Stimulated activated CD4-positive, alpha-beta T cell treated with anti-CD3 and anti-CD28 coated beads, Interleukin-2, amount 100 ng/mL, for 48 hours (primary cell): ENCODE measurements at places on chromosomes 1 and 21.

DNA sequence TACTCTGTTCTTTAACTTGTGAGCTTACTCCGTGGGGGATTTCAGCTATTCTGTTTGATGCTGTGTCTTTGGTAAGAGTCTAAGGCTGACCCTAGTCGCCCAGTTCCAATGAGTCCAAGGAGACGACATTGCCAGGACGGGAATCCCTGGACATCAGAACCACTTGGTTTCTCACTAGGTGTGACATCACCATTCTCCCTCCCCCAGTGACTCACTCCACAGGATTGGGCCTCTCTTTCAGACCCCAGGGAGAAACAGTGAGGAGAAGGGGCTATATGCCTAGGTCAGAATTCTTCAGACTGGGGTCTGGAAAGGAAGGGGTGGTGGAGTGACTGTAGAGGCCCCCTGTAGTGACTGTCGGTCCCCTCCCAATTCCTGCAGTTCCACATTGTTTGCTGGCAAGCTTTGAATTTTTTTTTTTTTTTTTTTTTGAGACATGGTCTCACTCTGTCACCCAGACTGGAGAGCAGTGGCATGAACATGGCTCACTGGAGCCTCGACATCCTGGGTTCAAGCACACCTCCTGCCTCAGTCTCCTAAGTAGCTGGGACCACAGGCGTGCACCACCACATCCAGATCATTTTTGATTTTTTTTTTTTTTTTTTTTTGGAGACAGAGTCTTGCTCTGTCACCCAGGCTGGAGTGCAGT lies 21.3 kb downstream of the ALPL start:
- no peak for DNase-seq

DNA sequence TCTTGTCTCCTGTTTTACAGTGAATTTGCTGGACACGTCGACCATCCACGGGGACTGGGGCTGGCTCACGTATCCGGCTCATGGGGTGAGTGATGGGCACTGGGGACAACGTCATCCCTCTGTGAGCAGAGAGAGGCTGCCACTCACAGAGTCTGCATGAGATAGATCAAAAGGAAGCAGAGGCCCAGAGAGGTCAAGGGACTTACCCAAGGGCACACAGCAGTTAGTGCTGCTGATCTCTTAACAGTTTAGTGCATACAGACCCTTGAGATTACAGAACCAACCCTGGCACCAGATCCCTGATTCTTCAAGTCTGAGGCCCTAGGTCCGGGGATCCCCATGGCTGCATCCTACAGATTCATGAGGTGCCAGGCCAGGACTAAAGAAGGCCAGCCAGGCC lies 6.0 kb downstream of the EPHA8 start:
- DNase-seq, result no peak

GRCh38 chr1:200337831-200338230 lies 72.0 kb downstream of the ZNF281 start:
- no peak for DNase-seq

DNA sequence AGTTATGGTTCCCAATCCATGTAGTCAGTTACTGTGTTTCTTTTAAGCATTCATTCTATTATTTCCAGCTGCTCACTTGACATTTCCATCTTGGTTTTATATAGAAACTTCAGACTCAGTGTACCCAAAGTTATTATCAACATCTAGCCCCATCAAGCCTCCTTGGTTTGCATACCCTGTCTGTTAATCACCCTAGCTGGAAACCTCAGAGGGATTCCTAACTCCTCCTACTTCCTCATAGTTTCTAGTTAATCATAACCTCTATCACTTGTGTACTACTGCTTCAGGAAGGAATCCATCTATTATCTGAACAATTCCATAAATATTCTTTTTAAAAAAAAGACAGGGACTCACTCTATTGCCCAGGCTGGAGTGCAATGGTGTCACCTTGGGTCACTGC lies 293.3 kb downstream of the SDCCAG8 start:
- no peak for DNase-seq

- no peak for DNase-seq
These were observed 62.0 kb upstream of the LPGAT1 start for GRCh38 chr1:211892577-211892976.

DNA sequence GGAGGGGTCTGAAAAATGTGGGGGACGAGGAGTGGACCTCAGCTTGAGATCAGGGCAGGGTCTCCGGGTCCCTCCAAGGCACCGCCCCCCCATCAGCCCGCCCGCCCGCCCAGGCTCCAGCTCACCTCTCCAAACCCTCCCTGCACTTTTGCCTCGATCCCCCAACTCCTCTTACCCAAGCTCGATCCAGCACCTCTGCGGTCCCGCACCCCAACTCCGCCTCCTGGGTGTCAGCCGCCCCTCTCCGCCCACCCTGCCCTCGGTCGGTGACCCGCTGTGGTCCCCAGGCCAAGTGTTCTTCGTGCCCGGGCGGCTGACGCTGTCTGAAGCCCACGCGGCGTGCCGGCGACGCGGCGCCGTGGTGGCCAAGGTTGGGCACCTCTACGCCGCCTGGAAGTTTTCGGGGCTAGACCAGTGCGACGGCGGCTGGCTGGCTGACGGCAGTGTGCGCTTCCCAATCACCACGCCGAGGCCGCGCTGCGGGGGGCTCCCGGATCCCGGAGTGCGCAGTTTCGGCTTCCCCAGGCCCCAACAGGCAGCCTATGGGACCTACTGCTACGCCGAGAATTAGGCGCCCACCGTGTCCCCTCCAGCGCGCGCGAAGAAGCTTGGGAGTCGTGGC lies 5.7 kb downstream of the HAPLN2 start:
- no peak for DNase-seq

GRCh38 chr1:7579831-7580804 lies 191.0 kb upstream of the VAMP3 start:
- DNase-seq, result no peak

DNA sequence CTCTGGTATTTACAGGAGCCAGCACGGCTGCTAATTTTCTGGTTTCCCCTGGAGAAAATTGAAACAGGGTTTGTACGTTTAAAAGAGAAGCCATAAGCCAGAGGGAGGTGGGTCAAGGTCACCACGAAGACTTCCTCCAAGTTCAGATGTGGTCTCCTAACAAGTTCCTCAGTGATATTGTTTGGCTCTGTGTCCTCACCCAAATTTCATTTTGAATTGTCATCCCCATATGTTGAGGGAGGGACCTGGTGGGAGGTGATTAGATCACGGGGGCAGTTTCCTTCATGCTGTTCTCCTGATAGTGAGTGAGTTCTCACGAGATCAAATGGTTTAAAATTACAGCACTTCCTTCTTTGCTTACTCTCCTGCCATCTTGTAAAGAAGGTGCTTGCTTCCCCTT lies 295.4 kb upstream of the DAB1 start:
- DNase-seq, result no peak

GRCh38 chr1:42674214-42674613 lies 8.0 kb upstream of the YBX1 start:
- DNase-seq, result no peak

DNA sequence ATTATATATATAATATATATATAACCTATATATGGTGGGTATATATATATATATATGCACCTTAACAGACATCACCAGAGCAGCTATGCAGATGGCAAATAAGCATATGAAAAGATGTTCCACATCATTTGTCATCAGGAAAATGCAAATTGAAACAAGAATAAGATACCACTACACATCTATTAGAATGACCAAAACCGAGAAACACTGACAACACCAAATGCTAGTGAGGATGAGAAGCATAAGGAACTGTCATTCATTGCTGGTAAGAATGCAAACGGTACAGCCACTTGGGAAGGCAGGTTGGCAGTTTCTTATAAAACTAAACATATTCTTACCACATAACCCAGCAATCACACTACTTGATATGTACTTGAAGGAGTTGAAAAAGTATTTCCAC lies 219.8 kb upstream of the PRMT6 start:
- DNase-seq, result no peak

- no peak for DNase-seq
These were observed 8.5 kb downstream of the GPR157 start for GRCh38 chr1:9120312-9120958.

DNA sequence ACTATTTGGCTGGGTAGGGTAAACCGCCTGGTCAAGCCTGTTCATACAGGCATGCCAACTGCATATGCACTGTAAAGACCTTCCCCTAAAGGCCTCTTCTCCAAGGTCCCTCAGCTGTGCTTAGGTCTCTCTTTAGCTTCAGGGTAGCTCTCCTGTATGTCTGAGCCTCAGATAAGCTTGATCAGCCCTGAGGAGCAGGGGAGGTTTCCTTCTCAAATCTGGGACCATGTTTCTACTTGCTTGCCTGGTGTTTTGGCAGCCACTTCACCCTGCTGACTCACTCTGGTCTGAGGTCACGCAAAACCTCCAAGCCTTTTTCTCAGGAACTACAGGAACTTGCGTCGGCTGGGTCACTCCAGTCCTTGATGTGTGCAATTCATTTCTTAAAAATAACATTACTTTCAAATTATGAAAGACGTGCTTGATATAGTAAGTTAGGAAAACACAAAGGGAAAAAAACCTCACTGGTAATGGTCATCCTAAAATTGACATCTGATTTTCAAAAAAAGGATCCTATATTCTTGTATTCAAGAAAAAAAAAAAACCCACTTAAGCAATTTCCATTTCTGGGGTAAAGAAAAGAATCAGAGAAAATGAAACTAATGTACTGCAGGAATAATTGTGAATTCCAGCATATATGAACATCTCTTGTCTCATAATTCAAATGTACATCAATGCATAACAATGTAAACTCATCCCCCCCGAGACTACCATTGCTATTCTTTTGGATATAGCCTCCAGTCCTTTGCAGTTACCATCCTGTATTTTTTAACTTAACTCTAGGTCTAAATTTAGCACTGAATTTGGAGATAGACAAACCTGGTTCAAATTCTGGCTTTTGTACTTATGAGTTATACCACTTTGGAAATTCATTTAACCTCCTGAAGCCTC lies 24.8 kb upstream of the RNF19B start:
- DNase-seq, result peak; percentile 44

DNA sequence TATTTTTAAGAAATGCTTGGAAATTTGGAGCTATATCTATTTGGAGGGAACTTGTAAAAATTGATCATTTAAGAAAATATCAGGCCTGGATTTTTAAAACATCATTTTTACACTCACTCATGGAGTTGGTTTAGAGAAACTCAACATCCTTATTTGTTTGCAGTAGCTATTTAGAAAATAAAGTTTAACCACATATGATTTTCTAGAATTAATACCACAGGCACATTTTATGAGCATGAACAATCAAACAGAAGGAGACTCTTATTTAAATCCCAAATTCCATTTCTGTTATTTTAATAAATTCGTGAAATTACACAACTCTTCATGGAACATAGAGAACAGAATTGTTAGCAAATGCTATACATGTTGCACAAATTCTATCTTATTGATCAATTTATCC lies 3.2 kb downstream of the CDKN2C start:
- no peak for DNase-seq

GRCh38 chr1:17891205-17892110 lies 136.3 kb downstream of the ACTL8 start:
- no peak for DNase-seq

DNA sequence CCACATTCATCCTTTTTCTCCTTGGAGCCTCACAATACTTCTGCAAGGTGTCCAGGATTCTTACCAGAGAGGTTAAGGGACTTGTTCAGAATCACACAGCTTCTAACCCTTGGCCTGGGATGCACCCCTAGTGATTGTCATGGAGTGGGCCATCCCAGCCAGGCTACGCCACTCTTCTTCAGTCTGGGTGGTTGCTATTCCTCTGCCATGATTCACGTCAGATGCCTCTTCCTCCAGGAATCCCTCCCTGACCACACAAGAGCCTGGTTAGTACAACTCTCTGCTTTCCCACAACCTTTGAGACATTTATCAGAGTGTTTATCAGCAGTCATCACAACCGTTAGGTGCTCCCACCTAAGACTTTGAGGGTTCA lies 121.8 kb downstream of the EPHB2 start:
- DNase-seq, result no peak

DNA sequence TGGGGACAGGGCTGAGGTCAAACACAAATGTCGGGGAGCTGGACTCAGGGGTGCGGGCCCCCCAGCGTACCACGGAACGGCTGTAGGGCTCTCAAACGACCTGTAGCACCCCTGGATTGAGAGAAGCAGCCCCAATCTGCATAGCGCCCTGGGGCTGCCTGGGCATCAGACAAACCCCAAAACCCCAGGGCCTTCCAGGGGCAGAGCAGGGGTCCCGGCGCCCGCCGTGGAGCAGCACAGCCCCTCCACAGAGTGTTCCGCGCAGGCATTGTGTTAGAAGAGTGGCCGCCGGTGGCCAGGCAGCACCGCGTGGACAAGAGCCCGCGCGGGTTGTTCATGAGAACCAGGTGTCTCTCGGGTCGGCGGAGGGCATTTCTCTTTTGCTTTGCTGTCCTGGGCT lies 64.2 kb upstream of the ARHGEF16 start:
- no peak for DNase-seq

GRCh38 chr21:45366476-45366875 lies 38.5 kb upstream of the COL18A1 start:
- DNase-seq, result no peak

- peak; percentile 3 for DNase-seq
These were observed 1.0 kb downstream of the SLC35D1 start for GRCh38 chr1:67052741-67053534.

GRCh38 chr1:17696417-17697301 lies 58.5 kb upstream of the ACTL8 start:
- DNase-seq, result no peak

DNA sequence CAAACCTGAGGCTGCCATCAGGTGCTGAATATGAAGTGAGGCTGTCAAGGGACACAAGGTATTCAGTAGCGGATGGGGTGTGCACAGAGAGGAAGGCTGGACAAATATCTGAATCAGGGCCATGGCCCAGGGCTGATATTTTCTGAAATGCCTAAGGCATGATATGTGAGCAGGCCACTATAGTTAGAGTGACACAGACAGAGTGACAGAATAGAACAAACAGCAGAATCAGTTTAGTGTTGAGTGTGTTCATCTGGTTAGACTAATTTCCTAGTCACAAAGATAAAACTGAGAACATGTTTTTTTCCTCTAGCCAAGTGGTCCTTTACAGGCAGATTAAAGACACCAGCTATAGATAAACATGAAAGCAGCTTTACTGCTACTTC lies 3.9 kb downstream of the OVAAL start:
- no peak for DNase-seq

- no peak for DNase-seq
These were observed 531 bp downstream of the SNIP1 start for GRCh38 chr1:37553598-37553926.

DNA sequence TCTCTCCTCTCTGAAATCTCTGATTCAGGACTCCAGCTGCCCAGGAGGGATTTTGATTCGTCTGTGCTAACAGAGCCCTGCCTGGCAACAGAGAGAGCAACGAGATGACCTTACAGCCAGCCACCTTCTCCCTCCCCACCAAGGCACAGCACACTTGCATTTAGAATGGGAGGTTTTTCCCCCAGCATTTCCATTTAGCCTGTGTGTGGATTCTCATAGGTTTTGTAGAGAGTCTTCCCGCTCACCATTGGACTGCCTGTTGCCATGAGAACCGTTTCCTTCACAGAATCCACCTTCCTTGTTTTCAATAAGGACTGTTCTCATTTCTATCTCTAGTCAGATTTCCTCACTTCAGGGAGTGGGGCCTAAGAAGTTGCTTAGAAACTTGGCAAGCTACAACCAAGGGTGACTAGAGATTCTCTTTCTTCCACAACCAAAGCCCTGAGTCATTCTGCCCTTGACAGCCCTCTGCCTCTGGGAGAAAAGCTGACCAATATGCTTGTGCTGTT lies 5.8 kb upstream of the IKBKE start:
- no peak for DNase-seq
